HS-27A (cell line): ENCODE measurements at places on chromosomes 5 and 9.

DNA sequence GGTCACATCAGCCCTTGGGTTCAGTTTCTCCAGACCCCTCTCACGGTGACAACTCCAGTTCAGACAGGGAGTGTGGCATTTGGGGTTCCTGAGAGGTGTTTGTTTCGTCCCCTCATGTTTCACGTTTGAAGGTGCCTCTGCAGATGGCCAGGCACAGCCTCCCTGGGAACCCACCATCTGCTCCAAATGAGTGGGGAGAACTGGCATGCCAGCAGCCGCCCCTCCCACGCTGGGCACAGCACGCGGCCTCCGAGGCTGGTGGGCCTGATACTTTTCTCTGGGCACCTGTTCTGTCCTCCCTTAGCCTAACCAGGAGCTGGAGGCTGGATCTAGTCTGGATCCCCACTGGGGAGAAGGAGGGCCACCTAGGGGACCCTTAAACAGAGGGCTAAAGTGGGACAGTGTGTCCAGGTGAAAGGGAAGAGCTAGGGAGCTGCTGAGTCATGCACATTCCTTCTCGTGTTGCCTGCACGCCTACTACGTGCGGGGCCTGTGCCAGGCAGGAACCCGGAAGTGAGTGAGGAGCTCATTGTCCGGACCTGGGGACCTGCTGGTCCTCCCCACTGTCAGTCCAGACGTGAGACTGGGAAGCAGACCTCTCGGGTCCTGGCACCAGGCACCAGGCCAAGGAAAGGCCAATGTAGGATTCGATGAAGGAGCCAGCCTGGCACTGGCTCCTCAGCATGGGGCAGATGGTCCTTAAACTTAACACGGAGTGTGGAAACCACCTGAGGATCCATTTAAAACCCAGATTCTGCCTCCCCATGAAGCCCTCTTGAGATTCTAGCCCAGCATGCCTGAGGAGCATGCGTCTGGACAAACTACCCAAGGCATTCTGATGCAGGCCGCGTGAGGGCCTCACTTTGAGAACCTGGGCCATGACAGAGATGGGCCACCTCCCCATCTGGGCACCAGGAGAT lies 11.7 kb downstream of the DNM1 start:
- no peak for DNase-seq

DNA sequence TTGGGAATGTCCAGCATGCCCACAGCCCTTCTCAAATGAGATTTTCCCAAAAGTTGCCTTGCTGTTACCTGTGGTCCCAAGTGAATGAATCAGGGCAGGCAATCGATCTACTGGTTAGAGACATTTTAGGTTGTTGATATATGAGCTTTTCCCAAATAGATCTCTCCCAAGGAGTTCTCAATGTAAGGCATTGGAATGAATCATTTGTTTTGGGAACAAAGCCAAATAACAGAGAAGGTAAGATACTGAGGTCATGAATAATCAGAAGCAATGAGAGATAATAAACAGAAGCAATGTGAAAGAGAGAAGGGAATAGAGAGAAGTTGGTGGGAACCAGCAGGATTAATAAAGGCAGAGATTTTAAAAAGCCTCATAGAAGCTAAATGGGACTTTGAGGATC lies 93.6 kb upstream of the FER start:
- DNase-seq = no peak

GRCh38 chr5:140236891-140237598 lies 62.1 kb downstream of the CYSTM1 start:
- DNase-seq = no peak

GRCh38 chr9:92711844-92712243 lies 41.9 kb upstream of the IPPK start:
- DNase-seq = no peak

DNA sequence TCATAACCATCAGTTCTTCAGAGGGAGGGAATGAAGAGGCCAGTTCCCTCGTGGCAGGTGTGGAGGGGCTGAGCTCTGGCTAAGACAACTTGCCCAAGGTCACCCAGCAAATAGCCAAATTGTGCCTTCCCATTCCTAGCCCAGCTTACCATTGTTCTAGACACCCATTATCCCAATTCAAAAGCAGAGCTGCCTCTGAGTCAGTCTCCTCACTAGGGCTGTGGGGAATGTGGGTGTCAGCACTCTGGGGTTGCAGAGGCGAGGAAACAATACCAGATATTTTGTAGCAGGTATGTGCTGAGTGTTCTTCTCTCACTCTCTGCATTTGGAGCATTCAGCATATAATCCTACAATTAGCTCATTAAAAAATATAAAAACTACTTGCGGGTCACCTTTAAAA lies 270.8 kb downstream of the PSAT1 start:
- no peak for DNase-seq

- DNase-seq = peak; percentile 27
Measured at GRCh38 chr5:32076699-32077695, 97.1 kb downstream of the GOLPH3 start.

DNA sequence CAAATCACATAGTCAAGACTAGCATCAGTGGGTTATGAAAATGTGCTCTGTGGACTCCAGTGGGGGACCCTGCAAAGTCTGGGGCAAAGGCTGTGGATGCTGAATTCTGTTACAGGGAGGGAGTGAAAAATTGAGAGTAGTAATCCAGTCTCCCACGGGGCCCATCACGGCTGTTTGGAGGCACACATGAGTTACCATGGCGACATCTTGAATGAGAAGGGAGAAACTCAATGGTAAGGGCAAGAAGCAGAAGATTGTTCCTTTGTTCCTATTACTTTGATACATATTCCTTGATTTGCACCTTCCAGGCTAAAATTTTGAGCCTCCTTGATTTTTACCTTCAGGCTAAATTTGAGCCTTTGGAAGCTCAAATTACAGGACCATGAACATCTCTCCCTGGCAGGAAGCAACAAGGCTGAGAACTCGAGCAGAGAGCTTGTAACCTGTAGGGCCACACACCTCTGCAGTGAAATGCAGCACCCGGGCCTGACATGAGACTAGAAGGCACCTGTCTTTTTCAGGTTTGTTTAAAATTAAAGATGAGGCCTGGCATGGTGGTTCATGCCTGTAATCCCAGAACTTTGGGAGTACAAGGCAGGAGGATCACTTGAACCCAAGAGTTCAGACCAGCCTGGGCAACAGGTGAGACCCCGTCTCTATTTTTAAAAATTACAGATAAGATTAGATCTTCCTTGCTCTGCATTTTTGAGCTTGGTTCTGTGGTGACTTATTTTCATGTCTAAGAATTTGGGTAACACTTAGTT lies 31.0 kb upstream of the ZFR start:
- DNase-seq = no peak

DNA sequence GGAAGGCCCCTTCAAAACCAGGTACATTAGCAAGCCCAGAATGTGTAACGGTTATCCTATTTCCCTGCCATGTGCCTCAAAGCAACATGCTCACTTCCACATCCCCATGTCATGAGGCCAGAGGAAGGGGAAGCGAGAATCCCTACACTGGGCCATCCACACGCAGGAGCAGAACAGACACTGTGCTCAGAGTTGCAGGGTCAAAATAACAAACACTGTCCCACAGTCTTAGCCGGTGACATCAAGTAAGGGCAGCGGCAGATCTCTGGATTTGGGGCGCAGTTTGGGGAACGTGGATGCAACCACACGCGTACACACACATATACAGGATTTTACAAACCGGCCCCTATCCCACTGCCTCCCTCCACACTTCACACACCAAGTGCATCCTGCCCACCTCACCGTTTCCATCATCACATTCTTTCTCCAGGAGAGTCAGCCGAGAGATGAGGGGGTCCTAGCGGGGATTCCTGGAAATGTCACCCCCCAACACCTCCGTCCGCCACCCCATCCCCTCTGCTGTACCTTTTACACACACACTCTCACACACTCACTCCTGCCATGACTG lies 776 bp downstream of the APBA1 start:
- no peak for DNase-seq

GRCh38 chr5:50445296-50445949 lies 4.3 kb upstream of the EMB start:
- no peak for DNase-seq

DNA sequence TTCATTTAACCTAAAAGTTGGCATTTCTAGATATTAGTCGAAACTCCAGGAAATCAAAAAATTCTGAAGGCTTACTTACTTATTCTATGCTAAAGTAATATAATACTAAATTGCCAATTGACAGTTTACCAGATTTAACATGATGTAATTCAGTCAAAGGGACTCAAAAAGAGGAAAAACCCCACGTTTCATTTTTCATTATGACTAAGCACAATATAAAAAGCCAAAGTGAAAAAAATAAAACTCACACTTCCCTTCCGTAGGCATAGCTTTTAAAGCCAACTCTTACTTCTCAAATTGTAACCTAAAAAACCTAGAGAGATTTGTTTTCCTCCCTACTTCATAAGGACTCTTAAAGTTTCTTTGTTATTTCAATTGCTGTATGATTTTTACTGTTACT lies 146.6 kb downstream of the RAPGEF6 start:
- DNase-seq = no peak

DNA sequence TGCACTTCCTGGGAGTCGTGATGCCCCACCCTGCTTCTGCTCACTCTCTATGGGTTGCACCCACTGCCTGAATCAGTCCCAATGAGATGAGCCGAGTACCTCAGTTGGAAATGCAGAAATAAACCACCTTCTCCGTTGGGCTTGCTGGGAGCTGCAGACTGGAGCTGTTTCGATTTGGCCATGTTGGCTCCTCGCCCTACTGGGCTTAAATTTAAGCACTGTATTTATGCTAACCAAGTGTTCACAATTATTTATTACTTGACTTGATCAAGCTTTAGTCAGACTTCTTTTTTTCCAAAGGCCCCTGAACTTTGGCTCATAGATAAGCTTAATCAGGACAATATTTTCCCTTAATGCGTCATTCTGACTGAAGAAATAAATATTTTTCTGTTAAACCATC lies 1072.4 kb upstream of the CDH9 start:
- no peak for DNase-seq

DNA sequence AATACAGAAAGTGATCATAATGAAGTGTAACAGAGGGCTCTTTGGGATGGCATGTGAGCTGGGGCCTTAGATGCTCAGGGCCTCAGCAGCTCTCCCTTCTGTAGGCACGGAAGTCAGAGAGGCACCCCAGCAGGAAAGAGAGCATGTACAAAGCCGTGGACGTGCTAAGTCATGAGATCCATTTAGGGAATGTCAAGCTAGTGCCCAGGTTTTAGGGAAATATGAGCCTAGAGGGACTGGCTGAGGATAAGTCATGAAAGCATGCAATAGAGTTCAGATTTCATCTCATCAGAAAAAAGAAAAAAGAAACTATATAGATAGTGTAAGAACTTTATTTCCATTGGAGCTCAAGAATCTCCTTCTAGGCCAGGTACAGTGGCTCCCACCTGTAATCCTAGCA lies 379.5 kb upstream of the KLF4 start:
- DNase-seq = no peak

- DNase-seq = no peak
Measured at GRCh38 chr9:120941046-120941770, 14.6 kb upstream of the TRAF1 start.

GRCh38 chr5:134432174-134432573 lies 20.5 kb upstream of the CDKN2AIPNL start:
- no peak for DNase-seq

DNA sequence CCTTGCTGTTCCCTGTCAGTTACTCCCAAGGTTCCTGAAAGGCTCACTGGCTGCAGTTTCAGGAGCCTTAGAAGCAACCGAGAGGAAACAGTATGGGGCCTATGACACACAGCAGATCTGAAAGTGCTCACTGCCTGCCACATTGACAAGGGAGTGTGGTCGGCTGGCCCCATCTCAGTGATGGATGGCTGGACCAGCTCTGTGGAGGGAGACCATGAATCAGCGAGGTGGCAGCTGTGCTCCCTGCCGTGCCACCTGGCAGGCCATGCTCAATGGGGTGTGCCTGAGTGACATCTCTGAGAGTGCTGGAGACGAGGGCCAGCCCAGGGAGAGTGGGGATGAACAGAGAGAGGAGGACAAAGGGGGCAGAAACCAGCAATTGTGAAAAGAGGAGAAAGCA lies 49.1 kb downstream of the DOCK2 start:
- DNase-seq = no peak

GRCh38 chr9:8955315-8955714 lies 1155.7 kb upstream of the DMAC1 start:
- DNase-seq = no peak

DNA sequence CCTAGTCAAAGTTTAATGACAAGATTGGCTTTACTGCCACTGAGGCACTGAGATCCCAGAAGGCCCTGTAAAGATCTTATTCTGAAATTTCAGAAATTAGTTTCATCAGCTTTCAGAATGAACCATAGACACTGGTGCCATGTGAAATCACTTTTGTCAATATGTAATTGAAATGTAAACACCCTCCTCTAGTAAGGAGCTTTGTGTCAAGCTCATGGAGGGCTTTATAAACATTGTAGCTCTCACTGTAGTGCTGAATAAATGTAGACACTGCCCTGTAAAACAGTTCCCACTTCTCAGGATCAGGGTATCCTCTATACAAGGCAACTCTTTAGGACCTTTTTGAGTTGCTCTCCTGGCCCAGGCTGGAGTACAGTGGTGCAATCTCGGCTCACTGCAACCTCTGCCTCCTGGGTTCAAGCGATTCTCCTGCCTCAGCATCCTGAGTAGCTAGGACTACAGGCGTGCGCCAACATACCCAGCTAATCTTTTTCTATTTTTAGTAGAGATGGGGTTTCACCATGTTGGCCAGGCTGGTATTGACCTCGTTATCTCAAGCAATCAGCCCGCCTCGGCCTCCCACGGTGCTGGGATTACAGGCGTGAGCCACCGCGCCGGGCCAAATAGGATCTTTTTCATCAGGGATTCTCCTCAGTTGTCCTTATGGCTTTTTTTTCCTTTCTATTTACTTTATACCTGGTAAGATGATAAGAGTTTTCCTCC lies 1823.9 kb upstream of the CDH9 start:
- DNase-seq = no peak

GRCh38 chr9:88810826-88811225 lies 180.4 kb upstream of the S1PR3 start:
- no peak for DNase-seq

DNA sequence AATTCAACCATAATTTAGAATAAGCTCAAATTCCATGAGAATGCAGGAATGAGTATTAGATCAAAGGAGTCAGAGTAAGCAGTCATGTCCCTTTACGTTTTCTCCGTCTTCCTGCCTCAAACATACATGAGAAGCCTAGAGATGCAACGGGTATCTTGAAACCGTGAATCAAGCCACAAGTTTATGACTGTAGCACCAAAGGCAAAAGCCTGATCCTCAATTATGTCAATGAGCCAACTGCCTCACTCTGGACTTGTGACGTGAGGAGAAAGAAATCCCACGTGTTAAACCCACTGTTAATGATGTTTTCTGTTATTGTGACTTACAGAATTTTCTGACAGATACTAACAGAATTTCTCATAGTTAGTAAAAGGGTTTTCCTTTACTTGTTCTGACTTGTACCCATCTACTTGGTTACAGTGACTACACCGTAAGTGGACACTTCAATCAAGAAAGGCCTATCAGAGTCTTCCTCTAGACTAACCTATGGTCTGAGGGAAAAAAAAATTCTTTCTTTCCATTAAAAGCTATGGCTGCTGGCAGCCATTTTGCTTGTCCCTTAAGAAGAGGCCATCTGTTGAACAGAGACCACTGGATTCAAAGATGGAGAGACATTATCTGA lies 35.3 kb upstream of the HK3 start:
- no peak for DNase-seq

- no peak for DNase-seq
Measured at GRCh38 chr5:37721447-37721871, 118.4 kb downstream of the GDNF start.
